Upper lobe of left lung (tissue), 6 donors: ENCODE measurements at places on chromosomes 4 and X.

- DNase-seq: no peak
Observed at GRCh38 chrX:47093248-47093647, 15.0 kb downstream of the RGN start.

DNA sequence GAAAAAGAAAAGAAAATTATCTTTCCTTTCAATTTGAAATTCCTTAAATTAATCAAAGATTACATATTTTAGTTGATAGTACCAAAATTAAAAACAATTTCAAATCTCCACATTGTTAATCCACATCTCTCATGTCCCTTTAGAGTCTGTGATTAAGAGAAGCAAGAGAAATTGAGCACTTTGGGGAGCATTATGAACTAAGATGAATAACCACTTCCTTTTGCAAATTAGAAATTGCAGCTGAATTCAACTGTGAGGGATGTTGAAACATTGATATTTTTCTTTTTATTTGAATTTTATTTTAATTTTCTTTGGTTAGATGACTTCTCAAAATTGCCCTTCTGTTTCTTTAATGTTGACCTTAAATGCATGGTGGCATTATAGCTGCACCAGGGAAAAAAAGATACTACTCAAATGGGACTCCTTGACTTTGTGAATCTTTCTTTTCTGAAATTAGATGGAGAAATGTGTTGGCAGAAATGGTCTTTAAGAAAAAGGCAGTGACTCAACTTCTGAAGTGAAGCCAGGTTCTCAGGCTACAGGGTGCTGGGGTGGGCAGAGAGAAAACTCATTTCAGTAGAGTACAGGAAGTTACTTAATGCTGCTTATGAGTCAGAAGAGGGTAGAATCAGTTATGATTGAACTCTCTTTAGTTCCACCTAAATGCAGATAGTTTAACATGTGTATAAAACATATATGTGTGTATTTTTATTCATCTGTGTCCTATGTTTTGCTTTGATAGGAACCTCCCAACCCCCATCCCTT lies 92.0 kb upstream of the TNIP3 start:
- no peak for DNase-seq

GRCh38 chr4:165866019-165866650 lies 6.9 kb upstream of the TLL1 start:
- no peak for DNase-seq

DNA sequence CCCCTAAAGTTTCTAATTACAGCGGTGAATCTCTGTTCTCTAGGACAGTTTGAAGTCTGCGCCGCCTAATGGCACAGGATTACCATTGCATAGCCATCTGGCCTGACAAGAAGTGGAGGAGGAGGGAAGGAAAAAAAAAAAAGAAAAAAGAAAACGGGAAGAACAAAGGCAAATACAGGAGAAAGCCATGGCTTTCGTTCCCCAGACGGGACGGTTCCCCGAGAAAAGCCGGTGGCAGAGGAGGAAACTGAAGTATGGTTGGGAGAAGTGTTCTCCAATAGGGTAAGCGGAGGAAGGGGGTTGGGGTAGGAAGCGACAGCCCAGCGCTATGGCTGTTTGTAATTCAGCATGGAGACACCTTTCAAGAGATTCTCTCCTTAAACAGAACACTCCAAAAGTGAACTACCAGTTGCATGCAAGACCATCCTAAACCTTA lies 80.8 kb downstream of the HMGN5 start:
- peak; percentile 32 for DNase-seq

DNA sequence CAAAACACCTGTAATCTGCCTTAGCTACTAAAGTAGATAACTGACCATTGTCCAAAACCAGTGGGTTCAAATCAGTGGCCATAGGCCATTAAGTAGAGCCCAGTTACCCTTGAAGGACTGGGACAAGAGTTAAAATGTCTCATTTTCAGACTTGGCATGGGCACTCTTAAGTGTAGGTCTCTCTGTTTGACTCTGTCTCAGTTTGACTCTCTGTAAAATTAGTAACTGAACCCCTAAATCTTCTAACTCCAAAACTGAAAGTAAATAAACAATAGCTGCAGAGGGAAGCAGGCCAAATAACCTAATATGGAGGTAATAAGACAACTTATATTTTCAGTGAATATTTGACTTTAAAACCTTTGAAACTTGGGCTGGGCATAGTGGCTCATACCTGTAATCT lies 89.1 kb downstream of the SLC16A2 start:
- DNase-seq: no peak

GRCh38 chr4:140533951-140534480 lies 10.0 kb downstream of the ELMOD2 start:
- DNase-seq: no peak

- no peak for DNase-seq
Observed at GRCh38 chr4:58502839-58503238, 1392.7 kb upstream of the IGFBP7 start.

GRCh38 chrX:72028701-72029470 lies 102.8 kb downstream of the RTL5 start:
- DNase-seq: no peak

- DNase-seq: no peak
Observed at GRCh38 chrX:40912576-40912975, 172.7 kb upstream of the USP9X start.

DNA sequence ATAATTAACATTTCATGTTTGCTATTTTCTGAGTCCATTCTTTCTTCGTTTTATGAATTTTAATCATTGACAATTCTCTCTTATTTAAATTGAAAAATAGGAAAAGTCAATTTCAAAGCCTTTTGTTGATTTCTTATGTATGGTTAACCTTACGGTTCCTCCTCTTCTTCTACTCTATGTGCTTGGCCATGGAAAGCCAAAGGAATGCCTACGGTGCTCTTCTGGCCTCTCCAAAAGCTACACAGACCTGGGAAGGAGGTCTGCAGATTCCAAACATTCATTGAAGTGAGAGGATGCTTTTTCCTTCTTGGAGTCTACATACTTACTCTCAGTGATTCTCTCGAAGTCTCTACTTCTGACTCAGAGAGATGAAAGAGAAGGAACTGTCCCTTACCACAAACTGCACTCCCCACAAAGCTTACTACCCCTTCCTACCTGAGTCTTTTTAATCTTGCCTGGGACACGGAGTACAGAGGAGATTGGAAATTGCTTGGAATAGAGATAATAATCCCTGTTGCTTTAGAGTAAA lies 863.1 kb upstream of the FTHL17 start:
- DNase-seq: no peak

DNA sequence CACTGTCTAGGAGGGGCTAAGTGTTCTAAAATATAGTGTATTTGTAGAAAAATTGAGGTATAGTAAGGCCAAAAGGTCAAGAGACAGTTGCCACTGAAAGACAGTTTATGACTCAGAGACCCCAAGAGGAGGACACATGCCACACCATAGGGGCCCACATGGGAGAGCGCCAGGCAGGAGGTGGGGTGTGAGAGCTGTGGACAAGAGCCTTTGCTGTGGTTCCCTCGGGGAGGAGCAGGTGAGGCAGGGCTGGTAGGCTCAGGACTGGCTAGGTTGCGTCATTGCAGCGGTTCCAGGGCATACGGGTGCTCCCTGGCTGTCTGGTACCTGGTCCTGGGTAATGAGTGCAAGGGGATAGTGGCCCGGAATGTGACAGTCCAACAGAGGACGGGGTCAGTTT lies 37.6 kb downstream of the CCNQ start:
- no peak for DNase-seq
